Suppressor macrophage (primary cell): ENCODE measurements at places on chromosomes 1 and 21.

DNA sequence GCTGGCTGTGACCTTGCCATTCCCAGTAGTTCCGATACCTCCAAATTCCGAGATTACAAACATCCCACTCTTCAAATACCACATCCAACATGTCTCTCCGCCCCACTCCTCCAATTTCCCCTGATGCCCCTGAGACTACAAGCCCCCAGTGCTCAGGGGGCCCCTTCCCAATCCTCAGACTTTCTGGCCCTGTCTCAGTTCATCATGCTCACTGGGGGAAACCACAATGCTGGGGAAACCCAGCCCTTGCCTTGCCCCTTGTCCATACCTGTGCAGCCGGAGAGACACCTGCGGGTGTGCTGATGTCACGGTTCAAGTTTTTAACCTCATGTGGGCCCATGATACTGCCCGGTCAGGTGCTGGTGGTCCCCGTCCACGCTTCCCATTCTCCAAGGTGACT is 226.6 kb downstream of the CAMTA1 start:
- DNase-seq, result no peak

- DNase-seq, result no peak
These were observed 40.5 kb upstream of the KRTAP19-8 start for GRCh38 chr21:31078796-31079195.

GRCh38 chr1:14334336-14335176 is 263.9 kb upstream of the KAZN start:
- peak; percentile 51 for DNase-seq

GRCh38 chr1:23913212-23913880 is at the start of gene CNR2:
CNR2 (minus strand) TSS chr1:23913362; CDS start chr1:23875617, 37,745 bp downstream.
- DNase-seq, result no peak

DNA sequence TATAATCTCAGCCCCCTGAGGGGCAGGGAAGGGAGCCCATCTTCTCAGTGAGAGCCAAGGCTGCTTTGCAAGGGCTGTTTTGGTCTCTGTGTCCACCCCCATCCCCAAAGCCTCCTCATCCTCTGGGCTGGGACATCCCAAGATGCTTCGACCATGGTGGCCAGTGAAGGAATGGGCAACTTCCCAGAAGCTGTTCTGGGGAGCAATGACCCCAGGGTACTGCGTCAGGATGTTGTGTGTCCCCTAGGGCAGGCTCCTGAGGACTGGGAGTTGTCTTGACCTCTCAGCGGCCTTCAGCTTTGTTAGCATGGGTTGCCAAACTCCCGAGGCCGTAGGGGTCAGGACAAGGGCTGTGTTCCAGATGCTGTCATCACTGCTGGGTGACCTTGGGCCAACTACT is 238.4 kb upstream of the POU3F1 start:
- no peak for DNase-seq

GRCh38 chr1:239956263-239956662 is 135.4 kb upstream of the FMN2 start:
- no peak for DNase-seq

GRCh38 chr1:112855152-112855828 is 100.7 kb downstream of the SLC16A1 start:
- DNase-seq, result no peak

DNA sequence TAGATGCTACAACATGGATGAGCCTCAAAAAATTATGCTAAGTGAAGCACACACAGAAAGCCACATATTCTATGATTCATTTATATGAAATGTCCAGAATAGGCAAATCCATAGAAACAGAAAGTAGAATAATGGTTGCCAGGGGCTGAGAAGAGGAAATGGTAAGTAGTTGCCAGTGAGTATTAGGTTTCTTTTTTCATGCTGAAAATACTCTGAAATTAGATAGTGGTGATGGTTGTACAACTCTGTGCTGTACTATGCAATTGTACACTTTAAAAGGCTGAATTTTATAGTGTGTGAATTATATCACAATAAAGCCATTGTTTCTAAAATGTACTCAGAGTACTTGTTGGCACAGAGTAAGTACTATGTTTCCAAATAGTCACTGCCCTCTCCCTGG is 15.5 kb upstream of the GFI1 start:
- no peak for DNase-seq

DNA sequence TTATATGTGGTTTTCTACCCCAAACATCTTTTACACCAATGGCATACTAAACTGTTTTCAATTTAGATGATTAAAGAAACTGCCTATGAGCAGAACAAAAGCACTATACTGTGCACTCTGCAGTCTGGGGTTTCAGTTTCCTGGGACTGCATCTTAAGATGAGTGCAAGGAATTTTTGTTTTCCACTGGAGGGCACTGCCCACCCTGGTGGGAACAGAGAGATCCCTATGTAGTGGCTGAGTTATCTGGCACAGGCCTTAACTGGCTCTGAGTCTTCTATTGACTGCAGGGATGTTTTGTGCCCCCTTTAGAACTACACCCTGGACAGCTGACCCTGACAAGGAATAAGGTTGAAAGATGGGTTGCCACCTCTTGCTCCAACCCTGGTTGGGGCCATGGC is 12.0 kb downstream of the PROK1 start:
- DNase-seq, result peak; percentile 17

- DNase-seq, result no peak
These were observed 1.1 kb downstream of the COL9A2 start for GRCh38 chr1:40315795-40316594.

- DNase-seq, result no peak
These were observed 532.3 kb upstream of the USP24 start for GRCh38 chr1:55747408-55747841.

DNA sequence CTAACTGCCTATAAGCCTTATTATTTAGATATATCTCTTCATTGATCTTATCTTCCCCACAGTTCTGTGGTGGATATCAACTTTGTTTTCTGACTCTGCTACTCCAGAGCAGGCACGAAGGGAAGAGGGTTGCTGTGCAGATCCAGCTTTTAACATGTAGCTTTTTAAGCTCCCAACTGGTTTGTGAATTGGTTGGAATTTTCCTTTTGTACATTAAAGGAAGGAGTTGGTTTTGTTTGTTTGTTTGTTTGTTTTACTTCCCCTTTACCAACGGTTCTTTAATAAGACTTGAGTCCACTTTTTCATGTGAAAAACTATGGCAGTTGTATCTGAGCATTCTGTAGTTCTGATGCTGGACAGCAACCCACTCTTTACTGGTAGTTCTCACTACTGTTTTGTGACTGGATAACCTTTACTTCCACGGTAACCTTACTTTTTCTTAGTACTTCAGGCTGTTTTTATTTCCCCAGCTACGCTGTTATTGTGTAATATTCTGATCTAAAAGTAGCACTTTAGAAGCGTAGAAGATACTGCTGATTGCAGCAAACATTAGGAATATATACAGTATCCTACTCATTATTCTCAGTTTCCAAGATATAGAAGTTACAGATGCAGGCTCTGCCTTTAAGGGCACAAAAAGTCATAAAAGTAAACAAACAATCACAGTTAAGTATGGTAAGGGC is 1.6 kb downstream of the GNPAT start:
- peak; percentile 5 for DNase-seq

DNA sequence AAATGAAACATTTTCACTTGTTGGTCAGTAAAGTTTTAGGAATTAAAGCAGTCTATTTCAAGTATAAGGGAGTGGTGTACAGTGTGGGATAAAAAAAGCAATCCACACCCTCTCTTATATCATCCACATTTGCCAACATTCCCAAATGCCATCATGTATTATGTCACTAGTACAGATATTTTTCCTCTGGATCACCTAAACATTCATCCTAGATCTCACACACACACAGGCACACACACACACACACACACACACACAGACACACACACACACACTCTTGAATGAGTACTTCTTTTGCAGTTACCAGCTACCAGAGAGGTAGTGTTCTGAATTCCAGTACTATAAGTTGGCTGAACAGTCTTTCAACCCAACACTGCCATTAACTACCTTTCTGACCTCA is 1369.1 kb upstream of the ADGRL4 start:
- DNase-seq, result no peak

DNA sequence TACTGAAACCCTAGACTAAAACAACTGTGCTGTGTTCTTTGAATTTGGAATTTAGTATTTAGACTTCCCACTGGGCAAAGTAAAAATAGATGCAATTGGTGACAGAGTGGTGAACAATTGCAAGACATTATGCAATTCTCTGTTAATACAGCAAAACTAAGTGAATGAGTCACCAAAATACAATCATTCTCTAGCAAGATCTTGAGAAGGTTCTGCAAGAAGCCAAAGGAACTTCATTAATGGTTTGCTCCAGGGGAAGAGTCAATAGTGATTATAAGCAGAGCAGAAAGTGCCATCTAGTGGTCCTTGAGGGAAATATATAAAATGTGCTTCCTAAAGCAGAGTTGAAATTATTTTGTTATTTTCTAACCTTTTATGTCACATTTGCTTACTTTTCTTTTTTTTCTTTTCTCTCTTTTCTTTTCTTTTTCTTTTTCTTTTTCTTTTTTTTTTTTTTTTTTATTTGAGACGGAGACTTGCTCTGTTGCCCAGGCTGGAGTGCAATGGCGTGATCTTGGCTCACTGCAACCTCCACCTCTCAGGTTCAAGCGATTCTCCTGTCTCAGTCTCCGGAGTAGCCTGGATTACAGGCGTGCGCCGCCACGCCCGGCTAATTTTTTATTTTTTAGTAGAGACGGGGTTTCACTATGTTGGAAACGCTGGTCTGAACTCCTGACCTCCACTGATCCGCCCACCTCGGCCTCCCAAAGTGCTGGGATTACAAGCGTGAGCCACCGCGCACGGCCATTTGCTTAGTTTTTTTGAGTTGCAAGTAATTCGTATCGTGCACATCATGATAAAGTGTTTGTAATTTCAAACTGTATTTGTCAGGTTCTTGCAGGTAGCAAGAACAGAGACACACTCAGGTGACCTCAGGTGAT is 99.2 kb downstream of the CTH start:
- peak; percentile 65 for DNase-seq

- no peak for DNase-seq
These were observed 135.8 kb downstream of the VAV3 start for GRCh38 chr1:107829036-107829770.

DNA sequence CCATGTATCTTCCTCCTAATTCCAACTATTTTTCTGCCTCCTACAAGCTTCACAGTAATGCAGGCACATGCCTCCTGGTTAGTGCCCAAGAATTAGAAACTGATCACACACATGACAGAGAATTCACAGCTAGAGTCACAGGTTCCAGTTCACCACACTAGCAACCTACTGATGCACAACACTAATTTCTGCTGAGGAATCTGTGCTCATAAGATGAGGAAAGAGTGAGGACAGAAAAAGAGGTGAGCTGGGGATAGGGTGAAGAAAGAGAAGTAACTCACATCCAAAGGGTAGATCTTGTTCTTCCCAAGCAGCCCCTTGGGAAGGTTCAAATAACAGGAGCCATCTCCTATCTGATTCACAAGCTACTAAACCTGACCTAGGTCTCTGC is 61.3 kb downstream of the PUM1 start:
- no peak for DNase-seq

DNA sequence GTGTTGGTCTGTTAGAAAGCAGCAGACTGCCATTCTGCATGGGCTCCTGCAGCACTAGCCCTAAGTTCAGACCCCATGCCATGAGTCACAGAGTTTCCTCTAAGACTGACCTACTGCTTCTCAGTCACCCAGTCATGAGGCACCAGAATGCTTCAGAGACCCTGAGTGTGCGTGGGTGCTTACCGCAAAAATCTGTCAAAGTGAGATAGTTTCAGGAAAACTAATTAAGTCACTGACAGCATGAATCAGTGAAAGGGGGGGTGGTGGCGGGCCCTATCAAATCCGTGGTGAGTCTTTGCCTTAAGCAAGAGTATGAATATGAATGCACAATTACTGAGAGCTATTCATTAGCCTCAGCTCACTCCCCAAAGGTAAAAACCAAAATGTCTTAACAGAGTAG is 98.1 kb downstream of the KCTD3 start:
- DNase-seq, result no peak

DNA sequence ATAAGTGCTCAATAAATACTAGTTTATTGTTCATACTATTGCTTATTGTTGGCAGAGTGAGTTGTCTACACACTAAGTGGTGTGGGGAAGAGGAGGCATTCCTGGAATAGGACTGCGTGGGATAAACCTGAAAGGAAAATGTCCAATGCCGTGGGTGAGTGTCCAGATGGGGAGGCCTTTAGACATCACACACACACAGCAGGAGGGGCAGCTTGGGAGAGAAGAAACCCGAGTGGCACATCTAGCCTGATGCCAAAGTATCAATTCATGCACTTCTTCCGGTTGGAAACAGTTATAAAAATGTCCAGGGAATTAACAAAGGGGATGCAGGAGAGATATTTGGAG is 27.3 kb downstream of the CCN1 start:
- no peak for DNase-seq

DNA sequence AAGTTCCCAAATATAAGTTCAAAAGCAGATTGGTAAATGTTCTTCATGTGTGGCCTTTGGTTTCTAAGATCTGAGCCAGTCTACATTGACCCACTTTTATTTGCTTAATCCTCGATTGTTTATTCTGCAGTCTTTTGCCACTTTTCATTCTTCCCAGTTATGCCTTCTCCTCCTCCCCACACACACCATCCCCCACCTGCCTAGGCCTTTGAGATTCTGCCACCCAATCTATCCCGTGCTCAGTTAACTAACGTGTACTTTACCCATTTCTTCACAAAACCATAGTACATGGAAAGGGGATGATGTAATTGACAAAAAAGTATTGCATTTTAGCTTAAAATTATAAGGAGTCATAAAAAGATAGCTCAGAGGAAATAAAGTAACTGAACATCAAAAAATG is 3.7 kb downstream of the CFH start:
- no peak for DNase-seq

DNA sequence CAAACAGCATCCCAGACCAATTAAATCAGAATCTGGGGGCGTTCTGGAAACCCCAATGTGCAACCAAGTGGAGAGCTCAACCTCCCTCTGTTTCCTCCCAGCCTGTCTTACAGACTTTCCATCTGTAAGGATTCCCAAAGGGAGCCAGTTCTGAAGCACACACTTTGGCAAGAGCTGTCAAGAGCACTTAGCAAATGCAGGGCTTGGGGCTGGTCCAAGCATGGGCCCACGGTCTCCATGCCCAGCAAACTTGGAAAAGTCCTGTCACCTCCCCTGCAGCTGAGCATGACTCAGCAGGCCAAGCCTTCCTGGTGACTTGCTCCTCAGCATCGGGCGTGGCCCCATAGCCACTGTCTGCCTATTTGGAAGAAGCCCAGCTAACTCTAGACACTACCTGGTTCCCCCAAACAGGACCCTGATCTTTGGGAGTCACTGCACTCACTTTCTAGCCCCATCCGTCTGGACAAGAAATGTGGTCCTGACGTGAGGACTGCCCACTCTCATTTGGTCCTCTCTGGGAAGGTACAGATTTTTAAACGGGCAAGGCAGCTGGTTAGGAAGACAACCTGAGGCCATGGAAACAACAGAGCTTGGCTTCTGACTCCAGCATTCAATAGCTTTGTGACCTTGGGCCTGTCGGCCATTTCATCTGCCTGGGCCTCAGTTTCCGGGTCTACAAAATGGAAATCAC is 16.9 kb downstream of the SLC2A1 start:
- peak; percentile 80 for DNase-seq

- no peak for DNase-seq
These were observed 580 bp downstream of the TENT5B start for GRCh38 chr1:27011976-27012563.

GRCh38 chr1:232987046-232987773 is 36.8 kb downstream of the NTPCR start:
- no peak for DNase-seq

- no peak for DNase-seq
These were observed 36.2 kb upstream of the MRPS6 start for GRCh38 chr21:34037009-34037795.
